ENCODE measurements at places on chromosomes 3 and 15.

DNA sequence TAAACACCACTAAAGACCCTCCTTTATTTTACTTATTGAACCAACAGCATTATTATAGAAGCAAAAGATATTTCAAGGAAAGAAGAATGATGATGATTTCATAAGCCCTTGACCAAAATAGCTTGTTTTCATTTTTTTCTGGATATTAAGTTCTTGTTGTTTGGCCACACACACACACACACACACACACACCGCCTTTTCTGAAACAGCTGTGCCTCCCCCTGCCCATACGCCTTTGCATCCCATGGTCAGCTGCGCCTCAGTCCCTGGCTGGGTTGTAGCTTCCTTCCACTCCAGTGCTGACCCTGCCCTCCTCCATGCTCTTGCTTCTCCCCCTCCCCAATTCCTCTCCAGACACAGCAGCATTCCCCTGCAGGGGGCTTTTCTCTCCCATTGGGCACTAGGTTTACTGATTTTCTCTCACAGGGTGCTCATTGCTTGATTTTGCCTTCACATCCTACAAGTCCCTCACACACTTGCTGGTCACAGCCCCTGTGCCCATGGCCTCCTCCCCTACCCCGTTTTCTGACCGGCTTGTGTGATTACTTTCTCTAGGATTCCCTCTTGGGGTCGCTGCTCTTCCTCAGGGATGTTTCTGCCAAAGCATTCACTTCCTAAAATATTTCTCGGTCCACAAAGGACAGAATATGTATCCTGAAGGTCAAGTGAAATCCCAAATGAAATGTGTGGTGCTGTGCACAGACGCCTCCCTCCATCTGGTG is 18.4 kb downstream of the MESP1 start:
- no peak for DNase-seq

GRCh38 chr3:105139881-105140560 is 226.7 kb upstream of the ALCAM start:
- no peak for DNase-seq

DNA sequence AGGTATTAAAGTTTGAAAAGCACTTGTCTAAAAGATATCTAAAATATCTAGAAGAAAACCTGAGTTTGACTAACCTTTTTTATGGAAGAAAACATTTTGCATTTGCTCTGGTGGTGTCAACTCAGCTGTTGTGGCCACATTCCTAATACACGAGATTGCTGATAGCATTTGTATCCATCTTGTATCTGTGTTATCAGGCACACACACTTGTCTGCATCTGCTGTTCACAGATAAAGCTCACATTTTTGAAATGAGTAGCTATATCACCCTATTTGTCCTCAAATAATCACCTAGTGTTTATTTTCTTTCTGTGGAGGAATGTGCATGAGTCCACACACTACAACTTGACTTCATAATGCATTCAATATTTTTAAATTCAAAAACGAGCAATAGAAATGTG is 632.3 kb upstream of the NR2F2 start:
- DNase-seq = no peak

DNA sequence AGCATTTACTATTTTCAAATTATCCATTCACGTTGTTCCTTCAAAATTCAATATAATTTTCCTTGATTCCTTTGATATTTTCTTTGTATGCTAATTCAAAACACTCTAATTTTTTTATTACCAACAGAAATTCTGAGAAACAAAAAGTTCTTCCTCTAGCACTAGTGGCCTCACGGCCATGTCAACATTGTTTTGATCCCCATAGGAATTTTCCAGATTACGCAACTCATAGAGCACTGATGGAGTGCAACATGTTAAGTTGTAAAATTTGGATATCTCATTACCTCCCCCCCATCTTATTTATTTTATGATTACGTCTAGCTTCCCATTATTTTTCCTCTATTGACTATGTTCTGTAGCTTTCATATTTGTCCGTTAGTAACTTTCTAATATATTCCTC is 745.3 kb downstream of the TUSC7 start:
- DNase-seq = no peak

GRCh38 chr15:58889363-58889762 is 44.1 kb downstream of the SLTM start:
- no peak for DNase-seq

DNA sequence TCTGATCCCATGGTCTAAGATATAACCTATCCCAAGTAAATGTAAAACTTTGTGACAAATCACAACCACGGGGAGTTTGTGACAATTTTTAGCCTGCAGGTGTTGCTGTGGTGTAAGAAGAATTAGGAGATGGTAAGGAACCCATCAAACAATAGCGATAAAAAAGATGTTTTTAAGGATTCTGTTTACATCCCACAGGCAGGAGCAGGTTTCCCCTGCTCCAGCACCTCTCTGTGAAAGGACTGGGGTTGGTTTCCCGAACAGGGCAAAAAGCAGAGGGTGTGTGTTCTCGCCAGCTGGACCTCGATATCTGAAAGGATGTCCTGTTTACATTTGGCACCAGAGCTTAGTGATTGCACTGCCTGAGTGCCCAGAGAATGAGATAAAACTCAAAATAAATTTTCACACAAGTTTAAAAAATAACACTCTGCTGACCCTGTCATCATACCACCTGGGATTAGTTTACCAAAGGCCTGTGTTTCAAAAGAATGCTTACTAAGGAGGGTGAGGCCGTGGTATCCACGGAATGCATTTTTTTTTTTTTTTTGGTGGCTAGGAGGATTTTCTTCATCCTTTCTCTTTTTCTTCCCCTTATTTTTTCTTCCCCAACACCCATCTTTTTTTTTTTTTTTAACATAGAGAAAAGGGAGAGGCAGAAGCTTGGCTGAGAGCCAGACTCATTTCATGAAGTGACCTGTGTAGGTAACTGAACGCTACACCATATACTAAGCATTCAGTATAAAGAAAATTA is 151.8 kb upstream of the DPH6 start:
- peak; percentile 67 for DNase-seq

- no peak for DNase-seq
Observed at GRCh38 chr3:129014793-129015345, 13.8 kb downstream of the EFCC1 start.

- DNase-seq = peak; percentile 88
Observed at GRCh38 chr3:179801263-179801662, 148.4 kb downstream of the USP13 start.

GRCh38 chr15:65249641-65250040 is 37.0 kb downstream of the PARP16 start:
- no peak for DNase-seq

DNA sequence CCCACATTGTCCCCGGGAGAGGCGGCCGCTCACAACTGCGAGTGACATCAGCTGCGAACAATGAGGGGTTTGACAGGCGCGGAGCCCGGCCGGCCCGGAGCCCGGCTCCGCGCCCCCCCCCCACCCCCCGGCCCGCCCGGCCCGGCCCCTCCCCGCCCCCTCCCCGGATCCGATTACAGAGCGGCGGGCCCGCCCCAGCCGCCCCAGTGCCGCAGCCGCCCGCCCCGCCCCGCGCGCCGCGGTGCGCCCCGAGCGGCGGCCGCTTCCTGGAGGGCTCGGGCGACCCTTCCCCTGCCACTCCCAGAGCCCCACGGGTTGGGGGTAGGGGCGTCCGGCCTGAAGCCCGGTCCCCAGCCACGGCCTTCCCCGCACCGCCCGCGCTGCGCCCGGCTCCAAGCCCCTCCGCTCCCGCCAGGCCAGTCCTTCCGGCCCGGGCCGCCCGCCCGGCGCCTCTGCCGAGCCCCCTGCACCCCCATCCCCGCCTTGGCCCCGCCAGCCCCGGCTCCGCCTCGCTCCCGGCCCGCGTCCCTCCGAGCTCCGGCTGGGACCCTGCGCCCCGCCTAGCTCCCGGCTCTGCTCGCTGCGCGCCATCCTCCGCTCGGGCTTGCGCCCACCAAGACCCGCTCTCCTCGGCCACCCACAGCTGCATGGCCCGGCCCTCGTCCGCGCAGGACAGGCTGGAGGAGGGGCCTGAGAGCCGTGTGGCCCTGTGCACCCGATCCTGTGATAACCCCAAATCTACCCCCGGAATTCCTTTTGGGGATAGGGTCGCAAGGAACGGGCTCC is at the start of gene PCBP4:
PCBP4 (minus strand) TSS at position 71 of the 786 bp plus-strand sequence. CDS start 6,214 bp downstream, outside the sequence.
- DNase-seq = no peak

DNA sequence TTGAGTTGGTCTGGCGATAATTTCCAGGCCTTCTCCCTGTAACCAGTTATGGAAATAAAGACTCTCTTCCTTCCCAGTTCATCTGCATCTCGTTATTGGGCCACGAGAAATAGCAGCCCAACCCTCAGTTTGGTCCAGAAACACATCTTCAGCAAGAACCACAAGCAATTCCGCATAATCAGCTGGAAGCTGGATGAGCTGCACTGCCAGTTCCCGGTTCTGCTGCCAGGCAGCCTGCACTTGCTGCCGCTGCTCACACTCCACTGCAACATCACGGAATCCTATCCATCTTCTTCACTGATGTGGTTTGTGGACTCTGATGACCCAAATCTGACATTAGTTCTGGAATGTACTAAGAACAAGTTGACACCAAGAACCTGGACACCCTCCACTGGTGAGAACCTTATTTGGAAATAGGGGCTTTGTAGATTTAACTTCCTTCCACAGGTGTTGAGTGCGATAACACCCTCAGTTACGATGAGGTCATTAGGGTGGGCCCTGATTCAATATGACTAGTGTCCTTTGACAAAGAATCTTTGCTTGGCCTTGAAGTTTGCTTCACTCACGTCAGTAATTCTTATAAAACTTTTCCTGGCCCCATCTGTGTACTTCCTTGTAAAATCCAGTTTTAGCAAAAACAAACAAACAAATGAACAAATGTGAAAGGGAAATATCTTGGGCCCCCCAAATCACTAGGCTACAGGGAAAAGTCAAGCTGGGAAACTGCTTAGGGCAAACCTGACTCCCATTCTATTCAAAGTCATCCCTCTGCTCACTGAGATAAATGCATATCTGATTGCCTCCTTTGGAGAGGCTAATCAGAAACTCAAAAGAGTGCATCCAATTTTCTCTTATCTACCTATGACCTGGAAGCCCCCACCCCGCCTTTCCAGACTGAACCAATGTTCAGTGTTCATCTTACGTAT is 221.9 kb upstream of the PROK2 start:
- no peak for DNase-seq

DNA sequence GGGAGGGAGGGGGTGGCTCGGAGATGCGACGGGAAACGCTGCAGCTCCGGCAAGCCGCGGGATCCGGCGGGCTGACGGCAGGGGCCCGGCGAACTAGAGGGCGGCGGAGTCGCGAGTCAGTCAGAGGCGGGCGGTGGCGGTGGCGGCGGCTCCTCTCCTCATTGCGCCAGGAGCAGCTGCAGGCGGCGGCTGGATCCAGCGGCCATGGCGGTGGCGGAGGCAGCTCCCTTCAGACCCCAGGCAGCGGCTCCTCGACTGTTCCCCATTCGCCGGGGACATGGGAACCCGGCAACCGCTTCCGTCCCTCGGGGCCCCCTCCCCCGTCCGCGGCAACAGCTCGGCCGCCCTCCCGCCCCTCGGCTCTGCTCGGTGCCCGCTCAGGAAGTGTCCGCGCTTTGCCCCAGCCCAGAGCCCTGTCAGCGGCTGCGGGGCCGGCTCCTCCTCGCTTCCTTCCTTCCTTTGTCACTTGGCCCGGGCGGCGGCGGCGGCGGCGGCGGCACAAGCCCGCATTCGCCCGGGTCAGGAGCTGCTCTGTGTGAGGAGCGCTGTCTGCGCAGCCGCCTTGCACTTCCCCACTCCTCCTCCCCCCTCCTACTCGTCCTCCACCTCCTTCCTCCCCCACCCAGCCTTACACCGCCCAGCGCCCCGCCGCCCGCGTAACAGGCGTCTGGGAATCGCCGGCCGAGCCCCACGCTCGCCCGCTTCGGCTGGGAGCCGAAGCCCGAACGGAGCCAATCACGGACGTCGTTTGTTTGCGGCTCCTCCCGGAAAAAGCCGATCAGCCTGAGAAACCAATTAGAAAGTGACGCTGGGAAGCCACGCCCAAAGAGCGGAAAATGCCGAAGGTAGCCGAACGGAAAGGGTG is at the start of gene GSK3B:
GSK3B (minus strand) TSS at position 537 of the 865 bp plus-strand sequence. CDS start 1,013 bp downstream, outside the sequence.
- no peak for DNase-seq
